ENCODE measurements at places on chromosomes 16 and 17.

GRCh38 chr16:23333034-23333579, 31.0 kb downstream of the SCNN1B start:
- DNase-seq, result peak; percentile 16

GRCh38 chr17:36209575-36209974, 1.3 kb upstream of the CCL4L2 start:
- DNase-seq, result no peak

DNA sequence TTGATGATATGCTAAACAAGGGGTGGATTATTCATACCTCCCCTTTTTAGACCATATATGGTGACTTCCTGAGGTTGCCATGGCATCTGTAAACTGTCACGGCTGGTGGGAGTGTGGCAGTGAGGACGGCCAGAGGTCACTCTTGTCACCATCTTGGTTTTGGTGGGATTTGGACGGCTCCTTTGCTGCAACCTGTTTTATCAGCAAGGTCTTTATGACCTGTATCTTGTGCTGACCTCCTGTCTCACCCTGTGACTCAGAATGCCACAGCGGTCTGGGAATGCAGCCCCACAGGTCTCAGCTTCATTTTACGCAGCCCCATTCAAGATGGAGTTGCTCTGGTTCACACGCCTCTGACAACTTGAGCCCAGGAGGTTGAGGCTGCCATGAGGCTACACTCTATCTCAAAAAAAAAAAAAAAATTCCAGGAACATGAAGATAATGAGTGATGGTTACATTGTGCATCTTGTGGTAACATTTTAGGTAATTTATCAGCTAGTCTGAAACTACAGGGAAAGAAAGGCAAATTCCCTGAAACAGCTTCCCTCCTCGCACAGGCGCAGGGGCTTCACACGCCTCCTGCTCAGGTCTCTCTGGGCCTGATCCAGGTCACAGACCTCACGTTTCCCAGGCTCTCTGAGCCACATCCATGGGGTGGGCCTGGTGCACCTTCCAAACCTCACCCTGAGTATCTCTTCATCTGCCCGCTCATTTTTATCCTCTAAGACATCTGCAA, 15.3 kb upstream of the UBE2I start:
- DNase-seq, result no peak

DNA sequence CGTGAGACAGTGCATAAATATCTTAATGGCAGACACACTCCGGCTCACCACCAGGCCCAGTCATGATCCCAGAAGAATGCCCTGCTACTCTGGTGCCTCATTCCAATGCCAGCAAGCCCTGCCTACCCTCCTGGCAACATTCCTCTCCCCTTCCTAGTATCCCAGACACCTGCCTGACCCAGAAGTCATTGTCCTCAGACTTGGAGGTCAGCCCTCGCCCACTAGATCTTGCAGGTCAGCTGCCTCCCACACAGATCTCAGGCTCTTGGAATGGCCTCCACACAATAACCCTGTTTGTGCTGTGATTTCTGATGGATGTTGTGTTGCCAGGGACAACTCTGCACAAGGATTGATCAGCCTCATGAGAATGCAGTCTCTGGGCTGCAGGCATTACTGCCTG, 1.8 kb upstream of the TEX2 start:
- DNase-seq, result peak; percentile 20

DNA sequence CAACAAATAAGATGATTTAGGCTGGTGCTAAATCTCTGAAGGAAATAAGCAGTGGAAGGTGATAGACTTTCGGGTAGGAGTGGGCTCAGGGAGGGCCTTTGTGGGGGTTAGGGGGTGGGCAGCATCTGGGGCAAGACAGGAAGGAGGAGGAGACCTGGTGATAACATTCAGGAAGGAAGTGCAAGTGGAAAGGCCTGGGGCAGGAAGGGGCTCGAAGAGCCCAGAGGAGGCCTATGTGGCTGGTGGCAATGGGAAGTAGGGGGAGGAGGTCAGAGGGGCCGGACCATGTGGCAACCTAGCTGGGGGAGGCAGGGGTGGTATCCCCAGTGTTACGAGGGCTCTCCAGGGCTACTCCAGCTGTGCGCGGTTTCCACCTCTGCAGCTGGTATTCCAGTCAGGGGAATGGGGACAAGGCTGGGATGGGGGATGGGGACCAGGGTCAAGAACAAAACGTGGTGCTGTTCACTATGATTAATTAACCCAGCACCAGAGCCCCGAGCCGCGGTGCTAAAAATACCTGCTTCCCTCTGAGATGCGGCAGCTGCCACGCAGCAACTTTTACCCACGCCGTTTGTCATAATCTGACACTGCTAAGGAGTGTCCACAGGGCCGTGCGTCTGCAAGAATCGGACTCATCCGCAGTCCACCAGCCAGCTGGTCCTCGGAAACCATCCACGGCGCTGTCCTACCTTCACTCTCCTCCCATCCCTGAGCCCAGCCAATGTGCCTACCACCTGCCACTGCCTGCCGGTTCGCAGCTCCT, 5.2 kb upstream of the CCDC182 start:
- no peak for DNase-seq

Data from muscle of leg (tissue), 16 donors.